Ascending aorta (tissue), 2 donors: ENCODE measurements at places on chromosomes 7 and 10. TPM values are rescaled to one million over a fixed set of nuclear protein-coding genes. Genes with fewer than 3 reads are reported as not detected.

RPP30 gene
- 141 TPM for total RNA-seq

ASB13 gene
- 15.3 TPM for total RNA-seq

DRGX gene
- not detected for total RNA-seq

FAM25A gene
- not detected for total RNA-seq

OIT3 gene
- total RNA-seq, result not detected

AUTS2 gene
- total RNA-seq, result 90.4 TPM

DNA sequence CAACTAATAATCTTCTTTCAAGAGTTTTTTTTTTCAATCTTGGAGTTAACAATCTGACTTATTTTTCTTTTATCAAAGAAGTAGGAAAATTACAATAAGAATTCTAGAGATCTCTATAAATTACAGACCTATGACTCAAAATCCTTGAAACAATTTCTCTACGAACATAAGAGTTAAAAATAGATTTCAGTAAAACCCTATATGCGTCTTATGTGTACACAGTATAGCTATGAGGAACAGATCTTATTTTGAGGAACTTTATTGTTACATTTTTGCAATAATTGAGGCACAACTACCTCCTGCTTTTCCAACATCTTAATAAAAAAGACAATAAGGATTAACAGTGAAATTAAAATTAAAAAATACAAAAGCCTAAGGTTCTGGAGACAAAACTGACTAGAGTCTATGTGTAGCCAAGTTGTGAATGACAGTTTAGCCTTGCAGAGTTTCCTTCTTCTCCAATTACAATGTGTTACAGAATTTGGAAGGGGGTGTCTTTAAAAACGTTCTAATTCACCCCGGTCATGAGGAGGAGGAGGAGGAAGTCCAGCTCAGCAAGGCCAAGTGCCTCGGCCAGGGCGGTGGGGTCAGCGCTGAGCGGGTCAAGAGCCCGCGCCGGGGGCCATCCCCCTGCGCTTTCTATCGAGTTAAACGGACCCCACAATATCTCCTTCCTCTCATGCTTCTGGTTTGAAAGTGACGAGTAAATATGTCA lies 40.5 kb downstream of the AMZ1 start:
- DNase-seq, result peak; percentile 59

- DNase-seq, result no peak
These were observed 26.3 kb downstream of the DNMBP start for GRCh38 chr10:99983280-99983988.

- no peak for DNase-seq
These were observed 9.3 kb upstream of the CLEC5A start for GRCh38 chr7:141956084-141956483.

DNA sequence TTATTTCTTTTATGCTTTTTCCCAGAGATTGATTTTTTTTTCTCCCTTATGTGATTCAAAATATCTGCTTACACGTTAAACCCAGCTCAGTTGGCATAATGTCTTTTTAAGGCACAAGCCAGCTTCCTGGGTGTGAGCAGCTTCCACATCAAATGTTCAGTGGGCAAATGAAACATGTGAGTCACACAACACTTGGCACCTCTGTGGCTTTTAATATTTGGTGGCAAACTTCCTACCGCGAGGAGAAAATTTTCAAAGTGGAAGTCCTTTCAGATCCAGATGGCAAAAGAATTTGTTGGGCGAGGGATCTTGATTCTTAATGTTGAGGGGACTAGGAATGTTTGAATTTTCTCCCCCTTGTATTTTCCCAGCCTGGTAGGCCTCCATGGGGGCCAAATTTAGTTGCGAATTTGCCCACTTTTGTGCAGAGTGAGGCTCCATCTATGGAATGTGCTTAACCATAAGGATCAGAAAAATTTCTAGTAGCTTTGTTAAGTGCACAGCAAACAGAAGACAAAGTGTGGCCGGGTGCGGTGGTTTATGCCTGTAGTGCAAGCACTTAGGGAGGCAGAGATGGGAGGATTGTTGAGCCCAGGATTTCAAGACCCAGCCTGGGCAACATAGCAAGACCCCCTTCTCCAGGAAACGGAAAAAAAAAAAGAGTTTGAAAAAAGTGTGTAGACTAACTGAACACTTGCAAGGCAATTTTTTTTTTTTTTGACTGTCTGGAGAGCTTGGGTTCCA lies 31.0 kb downstream of the CUX1 start:
- peak; percentile 68 for DNase-seq

DNA sequence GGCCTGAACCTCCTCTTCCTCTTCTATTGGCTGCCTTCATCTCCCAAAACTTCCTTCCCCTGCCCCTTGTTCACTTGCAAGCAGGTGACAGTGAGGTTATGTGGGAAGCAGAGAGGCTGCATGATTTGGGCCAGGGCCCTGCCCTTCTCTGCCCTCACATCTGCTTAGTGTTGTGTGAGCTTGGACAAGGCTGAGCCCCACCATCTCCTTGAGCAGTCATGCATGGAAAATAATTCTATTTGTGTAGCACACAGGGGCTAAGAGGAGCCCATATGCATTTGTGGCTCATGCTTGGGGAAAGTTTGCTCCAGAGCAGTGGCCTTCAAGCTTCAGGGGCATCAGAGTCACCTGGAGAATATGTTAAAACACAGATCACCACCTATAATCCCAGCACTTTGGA lies 26.8 kb upstream of the AQP1 start:
- DNase-seq, result no peak

GRCh38 chr7:132130497-132130896 lies 445.8 kb downstream of the PLXNA4 start:
- DNase-seq, result no peak

GRCh38 chr7:50480797-50481196 lies 30.6 kb upstream of the FIGNL1 start:
- no peak for DNase-seq

GRCh38 chr10:25017154-25017590 lies 760 bp downstream of the THNSL1 start:
- peak; percentile 63 for DNase-seq

GRCh38 chr10:13100349-13101294 lies 659 bp downstream of the OPTN start:
- DNase-seq, result peak; percentile 69

GRCh38 chr10:84257343-84258020 lies 12.6 kb downstream of the RGR start:
- DNase-seq, result no peak

DNA sequence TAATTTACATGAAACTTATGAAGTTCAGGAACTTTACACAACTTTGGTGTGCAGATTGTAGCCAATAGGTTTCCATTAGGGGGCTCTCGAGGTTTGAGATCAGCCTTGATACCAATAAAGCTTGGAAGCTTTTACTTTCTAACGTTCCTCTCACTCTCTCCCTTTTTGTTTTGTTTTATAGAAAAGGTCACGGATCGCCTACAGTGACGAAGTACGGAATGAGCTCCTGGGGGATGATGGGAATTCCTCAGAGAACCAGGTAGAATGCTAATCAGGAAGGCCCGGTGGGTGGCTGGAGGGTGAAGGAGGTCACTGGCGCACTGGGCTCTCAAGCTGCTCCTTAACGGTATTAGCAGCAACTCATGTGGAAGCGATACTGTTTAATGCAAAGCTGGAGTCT lies 79.9 kb downstream of the VTI1A start:
- no peak for DNase-seq

GRCh38 chr10:74118804-74119203 lies 31.8 kb downstream of the AP3M1 start:
- no peak for DNase-seq

- DNase-seq, result no peak
These were observed 95.3 kb downstream of the INSYN2A start for GRCh38 chr10:127100983-127101615.

GRCh38 chr7:144524271-144524670 lies 120.8 kb upstream of the NOBOX start:
- no peak for DNase-seq

DNA sequence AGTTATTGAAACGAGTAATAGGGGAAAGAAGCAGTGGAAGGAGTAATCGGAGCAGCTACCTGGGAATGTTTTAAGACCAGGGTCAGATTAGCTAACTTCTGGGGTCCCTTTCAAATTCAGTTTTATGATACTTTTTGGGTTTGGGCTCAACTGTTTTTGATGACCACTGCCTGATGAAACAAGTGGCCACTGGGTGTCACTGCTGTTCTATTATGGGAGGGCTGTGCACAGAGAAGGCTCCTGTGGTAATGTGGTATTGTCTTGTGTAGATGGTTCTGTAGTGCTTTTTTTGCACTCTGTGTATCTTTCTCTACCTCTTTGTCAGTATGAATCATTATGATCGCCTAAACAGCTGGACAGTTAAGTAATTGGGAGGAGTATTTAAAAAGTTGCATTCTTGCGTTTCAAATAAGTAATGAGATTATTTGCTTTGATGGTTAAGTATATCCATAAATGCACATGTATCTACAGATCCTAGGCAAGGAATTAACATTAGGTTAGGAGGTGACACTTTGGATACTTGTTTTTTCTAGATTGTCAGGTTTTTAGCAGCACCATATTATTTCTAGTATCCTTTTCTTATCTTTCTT lies 128.4 kb downstream of the ABCA13 start:
- DNase-seq, result no peak
